Activated T-cell treated with anti-CD3 and anti-CD28 coated beads, Interleukin-2, amount 50 U/mL, for 72 hours (primary cell): ENCODE measurements at places on chromosomes 13 and 19.

GRCh38 chr19:39420769-39421168 is 8.3 kb downstream of the PLEKHG2 start:
- DNase-seq = no peak

GRCh38 chr13:112695121-112695520 is 5.3 kb downstream of the ATP11A start:
- DNase-seq = no peak

- no peak for DNase-seq
These were observed 74.9 kb upstream of the MTIF3 start for GRCh38 chr13:27524981-27525975.

GRCh38 chr13:94028234-94028633 is 451.2 kb downstream of the DCT start:
- no peak for DNase-seq

- no peak for DNase-seq
These were observed 4.2 kb downstream of the WDFY2 start for GRCh38 chr13:51588406-51588949.
